AG04449 (cell line): ENCODE measurements at places on chromosomes 2 and 18.

DNA sequence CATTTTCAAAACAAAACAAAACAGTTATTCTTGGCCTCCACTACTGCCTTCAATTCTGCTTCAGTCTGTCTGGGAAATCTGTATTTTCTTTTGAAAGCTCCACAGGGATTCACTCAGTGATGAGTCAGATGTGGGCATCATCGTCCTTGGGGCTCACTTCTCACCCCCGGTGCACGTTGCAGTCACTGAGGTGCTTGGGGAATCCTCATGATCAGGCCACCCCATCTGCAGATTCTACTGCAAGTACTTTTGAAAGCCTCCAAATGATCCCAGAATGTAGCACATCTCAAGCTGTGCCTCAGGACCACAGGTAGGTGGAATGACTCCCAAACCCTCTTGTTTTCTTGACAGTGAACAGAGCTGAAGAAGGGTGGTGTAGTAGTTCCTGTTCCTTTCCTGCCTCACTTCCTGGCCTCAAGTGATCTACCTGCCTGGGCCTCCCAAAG is 34.3 kb downstream of the LPIN2 start:
- DNase-seq = peak; percentile 71

DNA sequence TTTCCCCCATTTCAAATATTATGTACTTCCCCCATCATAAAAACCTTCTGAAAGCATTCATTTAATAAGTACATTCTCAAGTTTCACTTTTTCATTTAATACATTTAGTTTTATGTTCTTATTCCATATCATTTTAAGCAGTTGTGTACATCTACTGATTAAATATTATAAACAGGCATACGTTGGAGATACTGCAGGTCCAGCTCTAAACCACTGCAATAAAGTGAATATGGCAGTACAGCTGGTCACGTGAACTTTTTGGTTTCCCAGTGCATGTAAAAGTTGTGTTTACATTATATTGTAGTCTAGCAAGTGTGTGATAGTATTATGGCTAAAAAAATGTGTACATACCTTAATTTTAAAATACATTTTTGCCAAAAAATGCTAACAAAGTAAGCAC is 48.7 kb downstream of the TET3 start:
- DNase-seq = no peak

GRCh38 chr2:138334323-138334722 is 167.2 kb upstream of the SPOPL start:
- no peak for DNase-seq

DNA sequence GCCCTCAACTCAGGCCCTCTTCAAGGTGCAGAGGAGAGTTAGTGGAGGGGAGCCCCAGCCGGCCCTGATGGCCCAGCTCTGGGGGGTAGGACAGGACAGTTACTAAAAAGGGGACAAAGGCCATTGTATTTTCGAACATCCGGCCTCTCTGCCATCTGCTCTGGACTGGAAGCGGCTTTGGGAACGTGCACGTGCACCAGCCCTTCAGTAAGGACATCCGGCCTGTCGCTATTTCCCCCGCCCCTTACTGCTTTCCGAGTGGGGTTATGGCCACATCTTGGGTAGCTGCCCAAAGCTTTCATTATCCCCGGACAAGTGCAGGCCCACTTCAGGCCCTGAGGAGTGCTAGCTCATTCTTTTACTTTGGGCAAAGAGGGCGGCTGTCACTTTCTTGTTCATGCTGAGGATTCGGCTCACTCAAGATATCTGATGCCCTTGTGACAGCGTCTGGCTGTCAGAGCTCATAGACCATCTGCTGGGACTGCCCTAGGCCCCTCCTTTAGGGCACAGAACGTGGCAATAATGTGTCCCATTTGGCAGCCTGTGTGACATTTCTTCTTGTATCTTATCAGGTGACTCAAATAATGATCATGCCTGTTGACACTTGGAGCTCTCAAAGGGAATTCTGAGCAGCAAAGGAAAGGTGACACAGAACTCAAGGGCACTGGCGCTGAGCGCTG is 17.5 kb downstream of the SLC4A3 start:
- no peak for DNase-seq

DNA sequence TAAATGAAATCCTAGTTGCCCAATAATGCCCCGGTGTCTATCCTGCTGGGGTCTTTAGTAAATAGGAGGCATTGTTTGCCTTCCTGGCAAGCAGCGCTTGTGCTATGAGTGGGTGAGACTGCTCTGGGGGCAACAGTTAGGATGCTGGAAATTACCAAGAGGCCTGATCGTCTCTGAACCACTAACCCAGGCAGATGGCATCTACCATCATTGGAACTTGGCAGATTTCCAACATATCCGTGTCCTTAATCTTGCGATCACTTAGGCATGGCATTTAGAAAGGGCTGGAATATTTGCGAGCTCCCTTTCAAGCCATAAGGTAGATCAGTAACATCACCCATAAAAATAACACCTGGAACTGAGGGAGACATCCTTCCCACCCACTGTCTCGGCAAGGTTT is 18.8 kb upstream of the SH3RF3 start:
- no peak for DNase-seq

DNA sequence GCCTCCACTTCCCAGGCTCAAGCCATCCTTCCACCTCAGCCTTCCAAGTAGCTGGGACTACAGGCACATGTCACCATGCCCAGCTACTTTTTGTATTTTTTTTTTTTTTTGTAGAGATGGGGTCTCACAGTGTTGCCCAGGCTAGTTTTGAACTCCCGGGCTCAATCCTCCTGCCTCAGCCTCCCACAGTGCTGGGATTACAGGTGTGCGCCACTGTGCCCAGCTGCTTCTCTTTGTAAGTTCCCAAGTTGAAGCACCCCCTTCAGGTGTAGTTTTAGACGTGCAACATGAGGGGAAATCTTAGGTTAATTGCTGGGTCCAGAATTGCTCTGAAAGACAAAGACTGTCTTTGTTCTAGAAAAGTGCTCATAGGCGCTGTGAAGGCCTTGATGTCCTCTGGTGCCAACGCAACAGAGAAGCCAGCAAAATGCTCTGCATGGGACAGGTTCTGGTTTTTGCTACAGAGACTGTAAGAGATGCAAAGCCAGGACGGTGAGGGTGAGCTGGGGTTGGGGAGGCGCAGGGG is 46.6 kb downstream of the RRM2 start:
- no peak for DNase-seq

DNA sequence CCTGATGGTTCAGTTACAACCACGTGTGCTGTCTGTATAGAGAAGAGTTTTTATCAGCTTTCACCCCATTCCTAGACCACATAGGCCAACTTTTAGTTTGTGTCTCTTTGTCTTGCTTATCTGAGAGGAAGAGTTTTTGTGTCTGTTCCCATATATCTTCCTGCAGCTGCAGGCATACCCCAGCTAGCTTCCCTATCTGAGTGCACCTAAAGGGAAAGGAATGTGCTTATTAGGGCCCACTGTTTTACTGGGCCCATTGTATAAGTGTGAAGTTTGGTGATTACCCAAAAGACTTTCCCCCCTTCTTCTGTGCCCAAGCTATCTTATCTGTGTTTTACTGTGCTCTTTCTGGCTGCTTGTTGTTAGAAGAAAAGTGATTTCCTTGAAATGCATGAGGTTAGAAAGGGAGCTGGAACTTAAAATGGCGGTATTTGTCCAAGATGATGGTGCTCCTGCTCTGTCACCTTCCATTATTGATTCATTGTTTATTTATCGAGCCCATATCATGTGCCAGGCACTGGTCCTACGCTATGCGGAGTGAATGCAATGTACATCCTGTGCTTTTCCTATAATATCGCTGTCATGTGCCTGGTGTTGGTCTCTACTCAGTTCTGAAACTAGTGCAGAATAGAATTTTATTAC is 57.2 kb downstream of the NYAP2 start:
- no peak for DNase-seq

- DNase-seq = no peak
Observed at GRCh38 chr2:789529-789928, 112.3 kb upstream of the TMEM18 start.

- DNase-seq = no peak
Observed at GRCh38 chr2:218152777-218153176, 14.0 kb downstream of the CXCR1 start.

DNA sequence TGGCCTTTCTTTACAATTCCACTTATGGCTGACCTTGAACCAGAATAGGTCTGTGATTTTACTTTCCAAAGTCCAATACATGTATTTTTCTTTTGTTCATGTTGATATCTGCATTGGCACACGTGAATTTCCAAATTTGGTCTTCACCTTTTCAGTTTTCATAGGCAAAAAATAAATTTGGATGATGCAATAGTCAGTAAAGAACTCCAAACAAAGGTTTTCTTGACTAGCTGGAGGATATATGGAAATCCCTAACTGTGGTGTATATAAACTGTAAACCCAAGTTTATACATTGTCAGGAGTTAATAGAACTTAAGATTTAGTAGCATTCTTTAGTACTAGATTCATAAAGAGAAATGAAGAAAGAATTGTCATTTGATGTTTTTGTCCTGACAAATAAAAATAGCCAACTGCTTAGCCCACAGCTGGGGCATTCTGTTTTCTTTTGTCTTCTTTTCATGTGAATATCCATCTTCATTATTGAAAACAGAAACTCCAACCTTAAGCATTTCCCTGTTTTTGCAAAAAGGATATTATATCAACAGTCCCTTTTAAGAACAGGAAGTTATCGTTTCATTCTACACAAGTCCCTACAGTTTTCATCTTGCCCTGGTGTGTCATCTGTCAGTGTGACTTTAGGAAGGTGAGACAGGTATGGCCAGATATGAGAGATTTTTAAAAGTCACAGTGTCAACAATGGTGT is 132.9 kb downstream of the BCL2 start:
- no peak for DNase-seq

- no peak for DNase-seq
Observed at GRCh38 chr2:197304556-197305011, 6.0 kb downstream of the ANKRD44 start.

- no peak for DNase-seq
Observed at GRCh38 chr18:6106091-6106685, 210.9 kb upstream of the TMEM200C start.

GRCh38 chr2:102122115-102122514 is 20.4 kb upstream of the IL1R1 start:
- DNase-seq = peak; percentile 91

DNA sequence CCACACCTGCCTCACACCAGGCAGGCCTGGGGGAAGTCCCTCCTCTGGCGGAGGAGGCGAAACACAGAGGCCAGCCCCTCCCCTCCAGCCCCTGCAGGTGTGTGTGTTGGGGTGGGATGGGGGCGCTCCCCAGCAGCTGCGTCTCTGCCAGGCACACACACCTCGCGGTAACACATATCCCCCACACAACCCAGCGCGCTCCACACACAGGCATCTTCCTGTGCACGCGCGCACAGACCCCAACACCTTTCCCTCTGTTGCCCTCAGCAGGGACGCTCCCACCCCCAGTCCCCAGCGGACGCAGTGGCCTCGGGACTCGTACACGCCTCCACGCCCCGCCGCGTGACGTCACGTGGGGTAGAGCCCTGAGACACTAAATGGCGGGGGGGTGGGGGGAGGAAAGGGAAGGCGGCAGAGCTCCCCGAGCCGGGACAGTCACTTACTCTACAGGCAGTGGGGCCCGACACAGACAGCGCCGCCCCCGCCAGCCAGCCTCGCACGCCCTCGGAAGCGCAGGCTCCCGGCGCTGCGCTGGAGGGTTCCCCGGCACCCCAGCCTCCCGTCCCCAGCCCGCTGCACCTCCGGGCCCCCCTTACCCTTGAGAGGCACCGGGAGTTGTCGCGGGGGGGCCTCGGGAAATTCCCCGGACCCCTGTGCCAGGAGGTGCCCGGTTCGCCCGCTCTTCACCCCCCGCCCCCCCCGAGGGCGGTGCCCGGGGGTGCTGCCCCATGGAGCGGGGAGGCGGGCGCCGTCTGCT is at the start of gene WNT10A:
Gene WNT10A, plus strand, starts transcription at position 751 of the 757 bp plus-strand sequence. CDS start 144 bp downstream, outside the sequence.
- no peak for DNase-seq

- no peak for DNase-seq
Observed at GRCh38 chr2:232296776-232297525, 81.6 kb upstream of the ALPP start.

GRCh38 chr2:65377556-65378192 is 54.7 kb downstream of the SPRED2 start:
- peak; percentile 24 for DNase-seq

GRCh38 chr2:28063492-28063962 is 173.0 kb downstream of the BABAM2 start:
- no peak for DNase-seq

DNA sequence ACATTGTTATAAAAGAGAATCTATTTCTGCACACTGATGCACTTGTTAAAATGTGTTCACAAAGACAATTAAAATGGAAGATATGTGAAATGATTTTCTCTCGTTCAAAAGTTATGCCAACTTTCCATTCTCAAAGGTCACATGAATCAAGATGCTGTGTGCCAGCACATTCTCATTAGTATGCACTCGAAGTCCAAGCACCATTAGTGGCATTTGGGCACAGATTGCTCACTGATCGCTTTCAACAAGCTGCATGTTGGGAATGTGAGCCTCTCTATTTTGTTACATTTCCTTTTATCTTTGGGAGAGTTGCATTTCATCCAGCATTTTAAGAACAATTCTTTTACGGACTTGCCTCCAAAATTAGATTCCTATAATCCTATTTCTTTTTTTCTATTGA is 398.9 kb downstream of the FBXO15 start:
- DNase-seq = no peak

DNA sequence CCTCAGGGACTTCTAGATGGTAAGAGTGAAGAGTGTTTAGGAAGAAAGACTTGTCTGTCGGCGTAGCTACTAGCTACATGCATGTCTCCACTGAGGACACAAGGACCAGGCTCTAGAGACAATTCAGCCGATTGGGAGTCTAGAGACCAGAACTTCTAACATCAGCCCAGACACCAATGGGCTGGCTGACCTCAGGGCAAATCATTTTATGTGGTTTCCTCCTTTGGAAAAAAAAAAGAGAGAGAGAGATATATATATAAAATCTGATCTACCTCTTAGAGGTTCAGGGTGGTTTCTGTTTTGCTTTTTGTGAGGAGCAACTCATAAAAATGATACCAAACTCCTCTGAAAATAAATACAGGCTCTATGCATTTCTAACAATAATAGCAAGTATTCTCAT is 212.8 kb downstream of the BCL2 start:
- no peak for DNase-seq

- DNase-seq = no peak
Observed at GRCh38 chr18:565562-566061, 14.6 kb upstream of the CETN1 start.

DNA sequence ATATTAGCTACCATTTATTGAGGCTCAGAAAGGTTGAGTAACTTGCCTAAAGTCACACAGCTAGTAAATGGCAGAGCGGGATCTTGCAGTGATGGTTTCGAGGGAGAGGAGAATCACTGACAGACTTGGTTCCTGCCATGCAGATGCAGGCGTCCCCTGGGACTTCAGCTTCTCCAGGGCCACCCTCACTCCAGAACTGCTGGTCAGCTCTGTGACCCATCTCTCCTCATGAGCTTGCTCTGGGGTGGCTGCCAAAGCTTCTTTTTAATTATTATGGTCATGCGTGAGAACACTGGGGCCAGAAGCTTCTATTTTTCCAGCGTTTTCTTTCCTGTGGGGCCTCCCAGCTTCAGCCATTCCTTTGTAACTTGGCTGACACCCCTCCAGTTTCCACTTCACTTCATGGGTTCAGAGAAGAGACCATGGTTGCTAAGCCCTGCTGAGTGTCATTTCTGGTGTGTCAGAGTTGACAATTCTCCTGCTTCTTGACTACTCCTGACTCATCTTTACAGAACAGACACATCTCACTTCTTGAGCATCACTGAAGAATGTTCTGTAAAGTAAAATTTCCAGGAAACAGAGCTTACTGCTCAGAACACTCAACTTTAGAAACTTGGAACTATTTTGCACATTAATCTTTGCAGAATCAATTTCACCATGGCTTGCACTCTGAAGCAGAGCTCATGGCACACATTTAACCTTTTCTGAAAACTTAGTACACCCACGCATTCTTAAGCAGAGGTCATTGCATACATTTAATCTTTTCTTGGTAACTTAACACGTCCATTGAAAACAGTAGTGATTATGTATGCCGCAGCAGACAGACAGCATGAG is 70.4 kb downstream of the IL1R2 start:
- no peak for DNase-seq
